ENCODE measurements at places on chromosomes 5 and 9. TPM values are rescaled to one million over a fixed set of nuclear protein-coding genes. Genes with fewer than 3 reads are reported as not detected.

CA9 gene
- total RNA-seq, result 1.1 TPM

BRINP1 gene
- total RNA-seq, result 4.0 TPM

PCDHGA3 gene
- 1.2 TPM for total RNA-seq

SLC25A48 gene
- total RNA-seq, result not detected

ANKRD34B gene
- total RNA-seq, result not detected

MAMDC2 gene
- total RNA-seq, result 1.8 TPM

LCP2 gene
- total RNA-seq, result not detected
